ENCODE measurements at places on chromosomes 4 and X. TPM values are rescaled to one million over a fixed set of nuclear protein-coding genes. Genes with fewer than 3 reads are reported as not detected.

Gene MAP9
- 14.0 TPM for total RNA-seq

Gene VCX2
- total RNA-seq = not detected

Gene POU4F2
- not detected for total RNA-seq

Gene SHISA3
- not detected for total RNA-seq

- H3K36me3 ChIP-seq = peaks cover 6% of the 10 kb centered on the region
- H3K4me3 ChIP-seq = no peak overlapping the region
- no peak overlapping the region for H3K27ac ChIP-seq
- no peak for DNase-seq
Measured at GRCh38 chrX:132433001-132433400, 55.8 kb downstream of the MBNL3 start.

DNA sequence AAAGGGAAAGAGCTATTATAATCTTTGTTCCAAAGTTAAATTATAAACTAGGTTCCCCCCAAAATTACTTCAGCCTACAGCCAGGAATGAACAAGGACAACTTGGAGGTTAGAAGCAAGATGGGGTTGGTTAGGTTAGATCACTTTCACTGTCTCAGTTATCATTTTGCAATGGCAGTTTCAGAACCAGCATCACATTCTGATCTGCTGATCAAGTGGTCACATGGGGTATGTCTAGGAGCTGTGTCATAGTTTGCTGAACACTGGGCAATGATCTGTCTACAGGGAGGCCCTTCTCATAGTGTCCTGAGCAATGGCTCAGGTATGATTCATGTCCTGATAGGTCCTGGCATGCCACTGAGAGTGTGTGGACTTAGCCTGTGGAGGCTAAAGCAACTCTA lies 41.6 kb upstream of the XIAP start:
- H3K4me1 ChIP-seq = no peaks in the 10 kb centered on the region
- no peak overlapping the region for H3K4me3 ChIP-seq
- no peaks in the 10 kb centered on the region for H3K27me3 ChIP-seq
- H3K36me3 ChIP-seq = no peaks in the 10 kb centered on the region
- no peak for DNase-seq

DNA sequence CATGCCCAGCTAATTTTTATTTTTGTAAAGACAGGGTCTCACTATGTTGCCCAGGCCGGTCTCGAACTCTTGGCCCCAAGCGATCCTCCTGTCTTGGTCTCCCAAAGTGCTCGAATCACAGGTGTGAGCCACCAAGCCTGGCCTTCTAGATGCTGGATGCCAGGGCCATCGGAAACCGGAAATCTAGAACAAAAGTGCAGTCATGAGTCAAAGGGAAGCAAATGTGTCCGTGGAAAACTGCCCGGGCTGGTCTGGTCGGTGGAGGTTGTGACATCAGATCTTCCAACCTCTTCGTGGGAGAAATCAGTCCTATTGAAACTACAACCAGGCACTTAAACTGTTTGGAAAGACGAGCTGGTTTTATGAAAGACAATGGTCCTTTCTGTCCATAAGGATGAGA lies 92.3 kb upstream of the SHOX start:
- H3K27me3 ChIP-seq = no peaks in the 10 kb centered on the region
- no peak overlapping the region for H3K27ac ChIP-seq
- no peak overlapping the region for H3K4me3 ChIP-seq
- no peak for DNase-seq

GRCh38 chr4:114879916-114880669 lies 233.3 kb downstream of the NDST4 start:
- no peaks in the 10 kb centered on the region for H3K36me3 ChIP-seq
- no peaks in the 10 kb centered on the region for H3K27me3 ChIP-seq
- no peak for DNase-seq

- DNase-seq = no peak
- no peak overlapping the region for H3K27ac ChIP-seq
- H3K36me3 ChIP-seq = no peaks in the 10 kb centered on the region
- peaks cover 3% of the 10 kb centered on the region for H3K27me3 ChIP-seq
- no peaks in the 10 kb centered on the region for H3K4me1 ChIP-seq
Measured at GRCh38 chrX:69282893-69283690, 117.8 kb upstream of the PJA1 start.

DNA sequence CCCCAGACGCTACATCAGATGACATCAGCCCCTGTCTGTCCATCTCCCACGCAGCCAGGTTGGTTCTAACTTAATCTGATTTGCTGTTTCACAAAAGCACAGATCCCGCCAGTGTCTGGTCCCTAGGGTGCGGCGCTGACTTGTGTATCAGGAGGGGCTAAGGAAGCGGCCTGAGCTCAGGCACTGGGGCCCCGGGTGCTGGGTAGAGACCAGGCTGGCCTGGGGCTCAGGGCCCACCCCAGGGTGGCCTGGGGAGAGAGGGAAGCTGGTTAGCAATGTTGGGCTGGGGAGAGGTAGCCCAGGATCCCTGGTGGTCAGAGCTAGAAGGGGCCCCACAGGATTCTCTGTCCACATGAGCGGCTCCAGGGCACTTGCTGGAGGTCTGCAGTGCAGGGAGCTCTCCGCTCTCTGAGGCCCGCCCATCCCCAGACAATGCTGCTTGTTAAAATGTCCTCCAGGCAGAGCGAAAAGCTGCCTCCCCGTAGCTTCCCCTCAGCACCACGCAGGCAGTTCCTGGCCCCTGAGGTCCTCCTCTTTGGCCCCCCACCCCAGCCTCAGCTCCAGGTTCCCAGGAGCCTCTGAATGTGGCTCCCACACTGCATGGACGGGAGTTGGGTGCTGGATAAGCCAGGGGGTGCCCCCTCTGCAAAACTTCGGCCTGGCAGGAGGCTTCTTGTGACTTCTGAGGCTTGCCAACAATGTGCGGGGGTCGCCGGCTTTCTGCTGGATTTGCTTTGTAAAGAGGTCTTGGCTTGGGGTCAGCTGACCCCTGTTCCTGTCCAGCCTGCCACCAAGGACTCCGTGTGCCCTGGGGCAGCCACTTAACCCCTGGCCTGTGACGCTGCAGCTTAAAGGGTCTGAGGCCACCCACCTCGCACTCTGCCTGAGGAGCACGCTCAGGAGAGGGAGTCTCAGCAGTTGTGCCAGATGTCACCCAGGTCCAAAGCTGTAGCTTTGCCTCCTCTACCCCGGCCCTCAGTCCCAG lies 112.9 kb downstream of the CPZ start:
- no peak for DNase-seq
- no peak overlapping the region for H3K4me3 ChIP-seq
- H3K27ac ChIP-seq = no peak overlapping the region
- no peaks in the 10 kb centered on the region for H3K4me1 ChIP-seq

DNA sequence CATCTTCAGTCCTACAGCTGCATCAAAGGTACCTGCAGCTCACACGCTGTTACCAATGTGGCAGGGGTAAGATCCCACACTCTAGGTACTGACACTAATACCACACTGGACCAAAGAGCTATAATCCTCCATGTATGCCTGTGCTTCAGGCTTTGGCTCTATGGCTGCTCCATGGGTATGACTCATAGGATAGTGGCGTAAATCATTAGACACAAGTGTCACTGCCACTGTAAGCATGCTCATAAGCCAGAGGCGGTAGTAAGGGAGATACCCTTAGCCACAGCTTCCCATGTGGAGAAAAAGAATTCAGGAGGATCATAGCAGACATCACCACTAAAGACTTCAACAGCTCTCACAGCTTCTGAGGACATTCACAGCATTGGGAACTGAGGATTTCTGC lies 287.5 kb downstream of the ACTRT1 start:
- H3K4me1 ChIP-seq = no peaks in the 10 kb centered on the region
- H3K36me3 ChIP-seq = no peaks in the 10 kb centered on the region
- H3K27me3 ChIP-seq = no peaks in the 10 kb centered on the region
- no peak for DNase-seq
- no peak overlapping the region for H3K4me3 ChIP-seq

- no peak for DNase-seq
- H3K36me3 ChIP-seq = no peaks in the 10 kb centered on the region
- no peak overlapping the region for H3K27ac ChIP-seq
- no peaks in the 10 kb centered on the region for H3K27me3 ChIP-seq
- H3K4me3 ChIP-seq = no peak overlapping the region
Measured at GRCh38 chr4:36719425-36719824, 438.0 kb downstream of the DTHD1 start.

DNA sequence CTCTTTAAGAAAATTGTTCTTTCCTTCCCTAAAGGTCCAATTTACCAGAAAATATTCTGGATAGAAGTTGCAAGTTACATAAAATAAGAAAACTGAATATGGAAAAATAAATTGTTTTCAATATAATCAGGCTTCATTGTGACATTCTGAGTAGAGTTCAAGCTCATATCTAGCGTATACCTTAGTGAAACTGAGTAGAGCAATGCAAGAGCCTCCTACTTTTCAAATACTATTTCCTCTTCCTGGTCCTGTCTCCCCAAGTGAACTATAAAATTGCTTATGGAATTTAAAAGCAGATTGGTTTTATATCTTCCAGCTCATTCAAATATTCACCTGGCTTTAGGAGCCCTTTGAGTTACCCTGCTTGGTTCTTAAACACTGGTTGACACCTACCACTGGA lies 189.3 kb upstream of the GALNT7 start:
- no peak overlapping the region for H3K27ac ChIP-seq
- DNase-seq = no peak
- no peaks in the 10 kb centered on the region for H3K27me3 ChIP-seq
- peaks cover 1% of the 10 kb centered on the region for H3K36me3 ChIP-seq
- H3K4me3 ChIP-seq = no peak overlapping the region

DNA sequence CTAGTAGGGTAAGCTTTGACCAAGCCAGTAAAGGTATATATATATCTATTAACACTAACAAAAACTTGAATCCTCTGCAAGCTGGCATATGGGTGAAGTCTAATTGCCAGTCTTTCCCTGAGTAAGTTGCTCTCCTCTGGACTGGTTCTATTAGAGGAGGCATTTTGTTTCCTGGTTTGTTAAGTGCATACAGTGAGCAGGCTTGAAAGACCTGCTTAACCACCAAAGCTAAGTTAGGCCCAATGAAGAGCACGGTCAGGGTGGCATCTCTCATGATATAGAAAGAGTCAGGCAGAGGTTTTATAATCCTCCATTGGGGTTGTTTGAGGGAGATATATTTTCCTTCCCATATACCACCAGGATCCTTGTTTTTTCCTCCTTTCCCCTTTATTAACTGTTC lies 9.6 kb upstream of the AREG start:
- no peak overlapping the region for H3K27ac ChIP-seq
- no peaks in the 10 kb centered on the region for H3K27me3 ChIP-seq
- H3K4me1 ChIP-seq = no peaks in the 10 kb centered on the region
- DNase-seq = no peak
- no peaks in the 10 kb centered on the region for H3K36me3 ChIP-seq

DNA sequence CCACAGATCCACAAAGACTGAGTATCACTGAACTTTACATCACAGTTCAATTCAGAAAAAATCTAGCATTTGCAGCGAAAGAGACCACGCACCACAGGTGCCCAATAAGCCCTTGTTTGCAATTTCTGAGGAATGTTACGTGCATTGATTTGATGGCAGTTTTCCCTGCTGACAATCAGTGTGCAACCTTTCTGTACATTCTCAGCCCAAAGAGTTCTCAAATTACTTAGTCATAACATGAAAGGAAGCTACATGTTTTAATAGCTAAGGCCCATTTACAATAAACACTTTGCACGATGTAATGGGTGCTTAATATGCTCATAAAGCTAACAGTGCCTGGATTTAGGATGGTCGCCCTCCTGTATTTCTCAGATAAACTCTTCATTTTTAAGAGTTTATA lies 47.9 kb downstream of the PTCHD1 start:
- no peak for DNase-seq
- peaks cover 2% of the 10 kb centered on the region for H3K27me3 ChIP-seq
- no peak overlapping the region for H3K27ac ChIP-seq
- no peak overlapping the region for H3K4me3 ChIP-seq
- H3K36me3 ChIP-seq = no peaks in the 10 kb centered on the region

- DNase-seq = no peak
- no peak overlapping the region for H3K4me3 ChIP-seq
- H3K27me3 ChIP-seq = peaks cover 3% of the 10 kb centered on the region
- no peak overlapping the region for H3K27ac ChIP-seq
Measured at GRCh38 chrX:129696463-129697155, 41.9 kb upstream of the APLN start.

DNA sequence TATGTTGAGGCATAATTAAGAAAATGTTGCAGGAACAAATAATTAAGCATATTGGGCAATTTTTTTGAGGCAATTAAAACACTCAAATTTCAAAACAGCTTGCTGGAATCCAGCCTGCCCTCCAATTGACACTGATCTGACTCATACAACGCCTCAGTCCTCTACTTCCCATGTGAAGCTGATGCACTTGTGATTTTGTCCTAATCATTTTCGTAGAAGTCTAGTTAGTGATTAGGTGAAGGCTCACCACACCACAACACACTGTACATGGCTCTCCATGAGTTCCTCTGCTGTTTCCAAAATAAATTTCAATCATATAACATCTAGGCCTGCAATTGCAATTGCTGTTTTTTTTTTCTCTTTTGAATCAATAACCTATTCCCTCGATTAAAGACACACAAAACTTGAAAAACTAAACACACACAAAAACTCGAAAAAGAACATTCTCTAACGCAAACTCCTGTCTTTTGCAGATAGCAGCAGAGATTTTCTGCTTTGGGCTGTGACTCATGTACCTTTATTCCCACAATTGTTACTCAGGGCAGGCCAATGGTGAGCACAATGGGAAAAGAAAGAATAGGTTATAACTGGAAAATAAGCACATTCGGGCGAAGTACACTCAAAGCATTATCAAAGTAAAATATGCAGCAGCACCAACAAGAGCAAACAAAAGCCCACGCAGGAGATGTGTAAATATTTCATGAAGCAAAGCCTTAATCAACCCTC lies 1.7 kb downstream of the GPRIN3 start:
- H3K4me1 ChIP-seq = no peaks in the 10 kb centered on the region
- no peak for DNase-seq
- no peak overlapping the region for H3K4me3 ChIP-seq
- H3K27ac ChIP-seq = no peak overlapping the region

DNA sequence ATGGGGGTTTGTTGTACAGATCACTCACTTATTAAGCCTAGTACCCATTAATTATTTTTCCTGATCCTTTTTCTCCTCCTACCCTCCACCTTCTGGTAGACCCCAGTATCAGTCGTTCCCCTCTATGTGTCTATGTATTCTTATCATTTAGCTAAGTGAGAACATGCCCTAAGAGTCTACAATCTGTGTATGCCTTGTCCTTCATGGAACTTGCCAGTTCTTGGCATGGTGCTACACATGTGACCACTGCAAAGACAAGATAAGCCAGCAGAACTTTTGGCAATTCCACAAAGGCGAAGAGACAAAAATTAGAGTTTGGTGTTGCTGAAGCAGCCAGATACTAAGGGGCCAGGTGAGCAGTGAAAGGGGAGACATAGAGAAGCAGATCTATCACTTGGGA lies 101.3 kb downstream of the CORIN start:
- H3K4me1 ChIP-seq = no peaks in the 10 kb centered on the region
- peaks cover 14% of the 10 kb centered on the region for H3K27me3 ChIP-seq
- H3K4me3 ChIP-seq = no peak overlapping the region
- H3K36me3 ChIP-seq = peaks cover 5% of the 10 kb centered on the region
- H3K27ac ChIP-seq = no peak overlapping the region

GRCh38 chr4:8437281-8437680 lies 3.2 kb downstream of the ACOX3 start:
- no peaks in the 10 kb centered on the region for H3K27me3 ChIP-seq
- H3K36me3 ChIP-seq = no peaks in the 10 kb centered on the region
